ENCODE measurements at places on chromosomes 2 and 18.
A peak's percentile ranks its signal among the peaks of the same experiment; 100 is the strongest.

- no peak for DNase-seq
Measured at GRCh38 chr18:4765401-4765800, 310.3 kb upstream of the DLGAP1 start.

DNA sequence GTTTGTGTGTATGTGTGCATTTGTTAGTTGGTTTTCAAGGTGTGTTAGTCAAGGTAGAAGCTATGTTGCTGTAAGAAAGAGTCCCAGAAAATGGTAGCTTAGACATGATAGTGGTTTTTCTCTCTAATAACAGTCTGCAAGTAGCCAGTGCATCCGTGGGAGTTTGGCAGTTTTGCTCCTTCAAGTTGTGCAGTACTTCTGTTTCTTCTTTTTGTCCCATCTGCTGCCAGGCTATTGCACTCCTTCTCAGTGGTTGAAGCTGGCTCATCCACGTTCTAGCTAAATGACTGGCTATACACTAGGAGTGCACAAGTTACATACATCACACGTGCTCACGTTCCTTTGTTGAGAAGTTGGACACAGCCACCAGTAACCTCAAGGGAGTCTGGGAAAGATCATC lies 134.7 kb downstream of the ASXL3 start:
- no peak for DNase-seq

DNA sequence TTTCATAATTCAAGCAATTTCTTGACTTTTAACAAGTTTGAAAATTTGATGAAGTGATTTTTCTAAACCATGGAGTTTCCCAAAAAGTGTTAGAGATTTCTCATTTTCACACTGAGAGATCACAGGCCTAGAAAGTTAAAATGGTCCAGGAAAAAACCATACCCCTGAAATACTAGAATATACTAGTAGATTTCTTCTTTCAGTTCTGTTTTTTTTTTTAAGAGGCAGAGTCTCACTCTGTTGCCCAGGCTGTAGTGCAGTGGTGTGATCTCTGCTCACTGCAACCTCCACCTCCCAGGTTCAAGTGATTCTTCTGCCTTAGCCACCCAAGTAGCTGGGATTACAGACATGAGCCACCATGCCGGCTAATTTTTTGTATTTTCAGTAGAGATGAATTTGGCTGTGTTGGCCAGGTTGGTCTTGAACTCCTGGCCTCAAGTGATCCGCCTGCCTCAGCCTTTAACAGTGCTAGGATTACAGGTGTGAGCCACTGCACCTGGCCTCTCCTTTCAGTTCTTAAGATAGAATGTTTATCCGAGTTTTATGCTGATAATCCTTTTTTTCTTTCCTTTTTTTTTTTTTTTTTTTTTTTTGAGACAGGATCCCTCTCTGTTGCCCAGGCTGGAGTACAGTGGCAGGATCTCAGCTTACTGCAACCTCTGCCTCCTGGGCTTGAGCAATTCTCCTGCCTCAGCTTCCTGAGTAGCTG lies 14.4 kb downstream of the MTHFD2 start:
- DNase-seq, result no peak

GRCh38 chr18:24402209-24402785 lies 4.7 kb upstream of the OSBPL1A start:
- no peak for DNase-seq

DNA sequence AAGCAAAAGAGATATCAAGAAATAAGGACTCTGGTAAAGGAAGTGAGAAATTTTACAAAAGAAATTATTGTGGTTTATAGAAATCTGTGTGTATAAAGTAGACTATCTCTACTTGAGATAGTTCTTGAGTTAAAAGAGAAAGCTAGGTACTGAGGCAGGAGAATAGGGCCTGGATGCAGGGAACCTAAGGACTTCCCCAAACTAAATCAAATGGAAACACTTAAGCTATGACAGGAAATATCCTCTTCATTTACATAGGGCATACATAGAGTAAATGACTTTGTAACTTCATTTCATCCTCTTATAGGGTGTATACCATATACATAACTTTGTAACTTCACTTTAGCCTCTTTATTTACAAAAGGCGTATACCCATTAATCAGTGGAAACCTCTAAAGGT lies 219.2 kb upstream of the RGPD4 start:
- no peak for DNase-seq

- DNase-seq, result peak; percentile 39
Measured at GRCh38 chr2:230068016-230068650, 591 bp downstream of the SLC16A14 start.

GRCh38 chr2:30225131-30225762 lies 6.1 kb upstream of the LBH start:
- DNase-seq, result no peak

DNA sequence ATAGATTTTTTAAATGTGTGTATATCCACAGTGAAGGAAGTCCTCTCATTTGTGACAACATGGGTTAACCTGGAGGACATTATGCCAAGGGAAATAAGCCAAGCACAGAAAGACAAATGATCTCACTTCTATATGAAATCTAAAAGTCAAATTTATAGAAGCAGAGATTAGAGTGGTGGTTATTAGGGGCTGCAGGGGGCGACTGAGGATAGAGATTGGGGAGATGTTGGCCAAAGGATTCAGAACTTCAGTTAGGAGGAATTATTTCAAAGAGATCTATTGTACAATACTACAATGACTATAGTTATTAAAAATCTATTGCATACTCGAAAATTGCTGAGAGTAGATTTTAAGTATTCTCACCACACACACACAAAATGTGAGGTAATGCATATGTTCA lies 252.4 kb upstream of the SLC39A10 start:
- no peak for DNase-seq

GRCh38 chr2:213991453-213992108 lies 419.3 kb upstream of the VWC2L start:
- DNase-seq, result no peak

GRCh38 chr2:161814008-161814660 lies 189.9 kb downstream of the SLC4A10 start:
- DNase-seq, result no peak

GRCh38 chr2:60515721-60516226 lies 37.7 kb downstream of the BCL11A start:
- DNase-seq, result no peak

DNA sequence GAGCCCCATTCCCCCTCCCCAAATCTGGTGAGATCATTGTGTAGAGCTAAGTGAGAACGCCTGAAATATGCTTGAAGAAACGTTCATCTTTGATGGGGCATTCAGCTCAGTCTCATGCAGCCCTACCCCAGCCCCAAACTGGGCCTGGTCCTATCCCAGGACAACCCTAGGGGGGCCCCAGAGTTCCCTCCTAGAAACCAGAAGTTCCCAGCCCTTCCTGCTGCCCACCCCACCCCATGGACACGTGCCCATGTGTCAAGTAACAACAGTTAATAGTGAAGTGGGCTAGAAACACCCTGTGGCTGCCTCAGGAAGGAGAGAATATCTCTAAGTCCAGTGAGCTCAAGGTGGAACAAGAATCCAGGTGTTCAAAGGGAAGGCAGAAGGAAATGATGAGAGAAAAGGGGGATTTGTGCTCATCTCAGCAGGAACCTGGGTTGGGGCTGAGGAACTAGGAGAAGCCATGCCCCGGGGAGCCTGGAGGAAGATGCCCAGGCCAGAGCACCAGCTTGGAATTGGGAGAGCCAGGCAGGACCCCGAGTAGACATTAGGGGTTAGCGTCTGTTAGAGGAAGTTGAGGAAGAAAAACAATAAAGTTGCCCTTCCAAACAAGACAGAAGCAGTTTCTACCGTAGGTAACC lies 20.1 kb upstream of the SLC20A1 start:
- no peak for DNase-seq

DNA sequence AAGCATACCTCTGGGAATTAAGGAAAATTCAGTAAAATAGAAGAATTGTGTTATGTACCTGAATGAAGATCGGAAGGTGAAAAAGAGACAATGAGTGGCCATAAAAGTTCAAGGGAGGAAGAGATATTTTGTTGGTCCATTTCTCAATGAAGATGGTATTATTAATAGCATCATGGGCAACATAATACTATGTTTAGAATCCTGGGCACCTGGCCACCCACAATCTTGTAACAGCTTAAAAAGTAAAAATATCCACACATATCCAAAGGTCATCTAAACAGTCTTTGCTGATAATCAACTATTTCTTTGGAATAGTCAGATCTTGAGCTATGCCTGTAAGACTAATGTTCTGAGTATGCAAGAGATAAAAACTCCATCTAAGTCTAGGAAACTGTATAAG lies 73.7 kb downstream of the XIRP2 start:
- DNase-seq, result no peak

GRCh38 chr2:235773188-235773928 lies 279.5 kb downstream of the AGAP1 start:
- no peak for DNase-seq

DNA sequence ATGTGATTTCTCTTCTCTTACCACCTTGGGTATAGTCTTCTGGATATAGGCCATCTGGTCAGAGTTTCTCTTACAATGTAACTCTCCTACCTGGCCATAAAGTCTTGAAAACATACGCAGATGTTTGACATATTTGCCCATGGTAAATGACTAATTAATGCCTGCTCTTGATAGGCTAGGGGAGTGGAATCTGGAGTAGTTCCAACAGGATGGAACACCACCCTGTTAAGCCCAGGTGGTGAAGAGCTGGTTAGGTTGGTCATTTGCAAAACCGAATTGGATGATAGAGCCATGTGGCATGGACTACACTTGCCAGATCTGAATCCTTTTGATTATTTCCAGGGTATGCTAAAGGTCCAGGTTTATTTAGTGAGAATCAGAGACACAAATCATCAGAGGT lies 36.5 kb downstream of the HADHB start:
- no peak for DNase-seq

- DNase-seq, result no peak
Measured at GRCh38 chr2:200756618-200757321, 54.9 kb upstream of the BZW1 start.

- DNase-seq, result no peak
Measured at GRCh38 chr2:217753460-217754200, 249.2 kb downstream of the TNS1 start.

DNA sequence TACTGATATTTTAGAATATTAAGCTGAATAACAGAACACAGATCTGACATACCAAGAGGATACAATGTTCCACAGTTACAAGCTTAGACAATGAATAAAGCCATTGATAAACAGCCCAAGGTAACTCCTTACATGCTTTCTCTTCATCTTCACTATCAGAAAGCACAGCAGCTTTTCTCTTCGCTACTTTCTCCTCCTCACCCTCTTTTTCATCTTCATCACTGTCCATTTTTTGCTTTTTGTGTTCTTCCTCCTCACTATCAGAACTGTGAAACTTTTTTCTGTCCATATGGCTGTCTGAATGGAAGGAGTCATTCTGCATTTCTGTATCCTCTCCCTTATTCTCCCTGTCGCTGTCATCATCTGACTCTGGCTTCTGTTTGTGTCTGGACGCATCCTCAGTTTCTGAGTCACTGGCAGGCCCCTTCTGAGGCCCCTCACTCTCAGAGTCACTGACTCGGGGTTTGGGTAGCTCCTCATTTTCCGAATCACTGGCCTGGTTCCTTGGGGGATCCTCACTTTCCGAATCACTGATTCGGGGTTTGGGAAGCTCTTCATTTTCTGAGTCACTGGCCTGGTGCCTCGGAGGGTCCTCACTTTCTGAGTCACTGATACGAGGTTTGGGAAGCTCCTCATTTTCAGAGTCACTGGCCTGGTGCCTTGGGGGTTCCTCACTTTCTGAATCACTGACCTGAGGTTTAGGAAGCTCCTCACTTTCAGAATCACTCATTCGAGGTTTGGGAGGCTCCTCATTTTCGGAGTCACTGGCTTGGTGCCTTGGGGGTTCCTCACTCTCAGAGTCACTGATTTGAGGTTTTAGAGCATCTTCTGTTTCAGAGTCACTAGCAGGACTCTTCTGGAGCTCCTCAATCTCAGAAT lies 21.5 kb downstream of the IWS1 start:
- DNase-seq, result no peak

GRCh38 chr18:65227970-65228369 lies 522.8 kb upstream of the CDH7 start:
- DNase-seq, result no peak

DNA sequence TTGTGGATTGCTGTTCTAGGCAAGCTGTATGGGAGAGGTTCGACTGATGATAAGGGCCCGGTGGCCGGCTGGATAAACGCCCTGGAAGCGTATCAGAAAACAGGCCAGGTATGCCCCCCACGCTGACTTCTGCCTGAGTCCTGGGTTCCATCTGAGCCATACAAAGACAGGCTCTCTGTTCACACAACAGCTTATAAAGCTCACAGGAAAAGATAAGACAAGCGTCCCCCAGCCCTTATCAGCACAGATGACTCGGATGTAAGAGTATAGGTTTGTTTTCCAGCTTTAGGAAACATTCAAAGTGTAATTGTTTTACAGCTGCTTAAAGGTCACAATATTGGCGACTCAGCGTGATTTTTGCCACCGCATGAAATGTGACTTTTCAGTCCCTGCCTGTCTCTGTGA lies 12.7 kb downstream of the CNDP2 start:
- DNase-seq, result no peak

GRCh38 chr2:72917138-72917876 lies at the start of gene EMX1:
Gene EMX1, plus strand, starts transcription at chr2:72917519. Its CDS starts 334 bp downstream, at chr2:72917853.
- DNase-seq, result peak; percentile 40

- DNase-seq, result no peak
Measured at GRCh38 chr18:49555641-49556040, 6.2 kb upstream of the LIPG start.

GRCh38 chr2:109481196-109481555 lies 132.6 kb downstream of the SEPTIN10 start:
- no peak for DNase-seq

DNA sequence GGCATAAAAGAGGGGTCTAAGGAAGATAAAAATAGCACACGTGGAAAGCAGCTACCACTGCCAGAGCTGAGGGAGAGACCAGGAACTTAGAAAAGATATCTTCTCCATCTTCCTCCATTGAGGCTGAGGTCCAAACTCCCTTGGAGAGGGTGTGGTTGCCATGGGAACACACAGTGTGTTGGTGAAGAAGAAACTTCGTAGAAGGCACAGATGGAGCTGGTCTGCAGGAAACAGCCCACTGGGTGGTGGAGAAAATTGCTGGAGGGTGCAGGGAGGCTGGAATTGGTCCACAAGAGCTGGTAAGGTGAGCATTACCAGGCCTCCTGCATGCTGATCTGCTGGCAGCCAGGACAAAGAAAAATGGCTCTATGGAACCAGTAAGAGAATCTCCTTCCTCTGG lies 191.0 kb downstream of the HRH4 start:
- no peak for DNase-seq

GRCh38 chr18:79868811-79869541 lies 71.2 kb downstream of the KCNG2 start:
- DNase-seq, result no peak

GRCh38 chr2:14910654-14911053 lies 278.1 kb downstream of the LRATD1 start:
- DNase-seq, result no peak
